HFF-Myc (cell line): ENCODE measurements at places on chromosomes 5 and 9.

DNA sequence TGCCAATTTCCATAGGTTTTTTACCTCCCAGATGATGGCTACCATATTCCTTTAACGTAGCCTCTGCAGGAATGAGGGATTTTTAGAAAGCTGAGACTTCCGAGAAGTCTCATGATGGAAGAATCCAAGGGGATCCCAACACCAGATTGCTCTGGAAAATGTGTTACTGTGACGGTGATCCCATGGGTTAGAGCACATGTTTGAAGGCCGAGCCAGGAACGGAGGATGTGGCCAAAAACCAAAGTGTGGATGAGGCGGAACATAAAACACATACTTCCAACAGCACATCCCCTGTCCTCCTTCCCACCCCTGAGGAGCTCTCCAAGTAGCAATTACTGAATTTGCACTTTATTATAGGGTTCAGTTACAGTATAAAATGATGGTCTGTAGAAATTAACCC lies 82.6 kb downstream of the GPR21 start:
- no peak for DNase-seq

- DNase-seq = no peak
Measured at GRCh38 chr5:58191443-58191842, 268.4 kb downstream of the PLK2 start.

GRCh38 chr9:88477300-88477751 lies 57.7 kb upstream of the NXNL2 start:
- DNase-seq = peak; percentile 79

DNA sequence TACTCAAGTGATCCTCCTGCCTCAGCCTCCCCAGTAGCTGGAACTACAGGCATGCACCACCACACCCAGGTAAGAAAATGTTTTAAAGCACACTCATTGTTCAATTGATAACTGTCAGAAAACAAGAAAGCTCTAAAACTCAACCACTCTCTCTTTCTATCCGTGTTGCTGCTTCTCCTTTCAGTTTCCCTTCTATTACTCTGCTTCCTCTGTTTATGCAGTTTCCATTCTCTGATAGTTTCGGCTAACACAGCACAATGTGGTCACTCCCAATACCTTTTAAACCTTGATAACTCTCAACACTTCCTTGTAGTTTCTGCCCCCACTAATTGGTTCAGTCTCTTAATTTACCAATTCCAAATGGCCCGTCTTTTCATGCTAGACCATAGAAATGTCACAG lies 59.2 kb upstream of the NR4A3 start:
- DNase-seq = no peak

- DNase-seq = no peak
Measured at GRCh38 chr9:69357030-69357775, 32.2 kb downstream of the ENTREP1 start.

DNA sequence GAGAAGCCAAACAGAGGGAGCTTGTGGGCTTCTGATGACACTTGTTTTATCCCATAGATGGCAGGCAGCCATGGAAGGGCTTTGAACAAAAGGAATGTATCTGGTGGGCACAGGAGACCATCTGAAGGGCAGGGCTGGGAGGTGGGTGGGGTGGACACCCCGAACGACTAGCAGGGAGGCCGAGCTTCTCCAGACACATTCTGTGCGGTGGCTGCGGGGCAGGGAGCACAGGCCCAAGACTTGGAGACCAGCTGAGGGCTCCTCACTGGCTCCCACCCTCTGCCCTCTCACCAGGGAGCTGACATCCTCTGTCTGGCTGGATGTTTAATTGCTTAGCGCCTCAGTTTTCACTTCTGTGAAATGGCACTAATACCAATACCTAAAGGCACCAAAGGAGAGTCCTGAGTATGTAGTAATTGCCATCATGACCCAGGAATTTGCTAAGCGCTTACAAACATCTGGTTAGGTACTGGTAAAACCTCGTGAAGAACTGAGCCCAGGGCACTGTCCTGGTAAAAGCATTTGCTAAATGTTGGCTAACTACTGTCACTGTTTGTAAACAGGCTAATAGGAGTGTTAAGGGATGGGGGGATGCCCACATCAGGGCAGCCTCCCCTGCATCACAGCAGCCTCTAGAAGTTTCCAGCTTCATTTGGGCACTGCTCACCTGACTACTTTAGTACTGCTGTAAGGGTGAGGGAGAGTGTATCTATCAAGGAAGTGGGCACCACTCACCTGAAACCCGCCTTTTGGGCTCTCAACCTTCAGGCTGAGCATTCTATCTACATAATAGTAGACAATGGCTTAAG lies 2.1 kb upstream of the PHF2 start:
- no peak for DNase-seq

DNA sequence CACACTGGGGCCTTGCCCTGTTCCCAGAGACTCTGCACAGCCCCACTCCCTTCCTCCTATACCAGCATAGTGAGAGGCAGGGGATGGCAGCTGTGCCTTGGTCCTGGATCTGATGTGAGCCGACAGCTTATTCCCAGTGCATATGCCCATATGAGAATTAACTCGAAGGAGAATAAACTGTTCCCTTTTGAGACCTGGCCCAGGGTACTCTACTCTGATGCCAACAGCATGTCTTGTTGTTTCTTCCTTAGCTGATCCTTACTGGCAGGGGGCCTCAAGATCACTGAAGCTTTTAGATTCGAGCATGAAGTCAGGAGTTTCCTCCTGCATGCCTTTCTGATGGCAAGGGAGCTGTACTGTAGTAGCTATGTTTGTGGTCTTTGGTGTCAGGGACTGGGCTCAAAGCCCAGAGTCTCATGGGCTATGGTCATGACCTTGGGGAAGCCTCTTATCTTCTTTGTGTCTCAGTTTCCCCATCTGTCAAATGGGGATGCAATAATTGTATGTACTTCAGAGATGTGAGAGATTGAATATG lies 57.1 kb downstream of the DOCK2 start:
- DNase-seq = no peak

GRCh38 chr9:123335193-123335985 lies 20.6 kb upstream of the CRB2 start:
- peak; percentile 24 for DNase-seq

GRCh38 chr5:21862986-21863385 lies 990.2 kb downstream of the CDH12 start:
- no peak for DNase-seq
